ENCODE measurements at places on chromosomes 4 and X.

- H3K4me3 ChIP-seq, result no peak overlapping the region
- DNase-seq, result no peak
- H3K27ac ChIP-seq, result no peak overlapping the region
- peaks cover 4% of the 10 kb centered on the region for H3K4me1 ChIP-seq
Measured at GRCh38 chr4:21467551-21467950, 481.0 kb downstream of the KCNIP4 start.

DNA sequence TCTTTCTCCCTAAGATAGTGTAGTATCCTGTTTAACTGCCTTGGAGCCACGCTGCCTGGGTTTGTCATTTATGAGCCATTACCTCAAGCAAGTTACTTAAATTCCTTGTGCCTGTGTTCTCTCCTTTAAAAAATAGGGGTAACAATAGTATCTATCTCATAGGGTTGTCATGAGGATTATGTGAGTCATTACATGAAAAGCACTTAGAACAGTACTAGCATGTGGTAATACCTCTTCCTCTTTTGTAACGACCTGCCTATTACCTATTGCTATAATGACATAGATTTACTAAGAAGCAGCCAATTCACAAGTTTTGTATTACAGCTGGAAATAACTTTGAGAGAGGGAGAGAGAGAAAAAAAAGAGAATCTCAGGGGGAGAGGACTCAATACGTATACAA, 834.7 kb downstream of the RAPGEF2 start:
- H3K4me1 ChIP-seq, result no peaks in the 10 kb centered on the region
- H3K4me3 ChIP-seq, result no peak overlapping the region
- no peak overlapping the region for H3K27ac ChIP-seq
- H3K27me3 ChIP-seq, result no peaks in the 10 kb centered on the region

DNA sequence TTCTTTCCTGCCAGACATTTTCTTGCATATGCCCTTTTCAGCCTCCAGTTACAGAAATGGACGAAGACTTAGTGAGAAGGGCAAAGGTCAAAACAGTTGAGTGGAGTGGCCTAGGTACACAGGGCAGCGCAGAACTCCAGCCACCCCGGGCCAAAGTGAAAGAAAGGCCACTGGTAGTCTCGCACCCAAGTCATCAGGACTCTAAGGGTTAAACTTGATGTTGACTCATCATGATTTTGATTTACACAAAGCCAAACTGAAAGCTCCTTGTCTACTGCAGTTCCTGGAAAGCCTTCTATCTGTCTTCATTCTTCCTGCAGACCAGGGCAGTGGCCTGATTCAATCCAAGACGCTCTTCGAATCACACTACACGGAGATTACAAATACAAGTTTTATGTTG, 2.6 kb upstream of the IL13RA1 start:
- no peaks in the 10 kb centered on the region for H3K4me1 ChIP-seq
- H3K27me3 ChIP-seq, result no peaks in the 10 kb centered on the region
- DNase-seq, result no peak
- H3K27ac ChIP-seq, result no peak overlapping the region
- no peak overlapping the region for H3K4me3 ChIP-seq

DNA sequence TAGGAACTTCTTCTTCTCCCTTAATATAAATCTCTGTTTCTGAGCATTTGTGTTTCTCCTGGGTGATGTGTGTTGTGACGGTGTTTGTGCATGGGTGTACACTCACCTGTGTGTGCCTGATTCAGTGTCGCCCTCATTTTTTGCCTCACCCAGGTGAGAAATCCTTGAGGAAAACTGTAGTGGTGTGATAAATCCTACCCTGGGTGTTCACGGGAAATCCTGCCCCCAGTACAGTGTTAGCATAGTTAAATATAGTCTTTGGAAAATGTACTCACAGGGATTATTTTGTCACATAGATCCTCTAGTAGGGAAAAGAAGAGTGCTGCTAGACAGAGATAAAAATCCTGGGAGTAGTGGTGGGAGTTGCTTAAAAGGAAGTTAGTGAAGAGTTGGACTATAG, 291.9 kb upstream of the PITX2 start:
- no peaks in the 10 kb centered on the region for H3K27me3 ChIP-seq
- H3K4me1 ChIP-seq, result no peaks in the 10 kb centered on the region
- H3K27ac ChIP-seq, result no peak overlapping the region

DNA sequence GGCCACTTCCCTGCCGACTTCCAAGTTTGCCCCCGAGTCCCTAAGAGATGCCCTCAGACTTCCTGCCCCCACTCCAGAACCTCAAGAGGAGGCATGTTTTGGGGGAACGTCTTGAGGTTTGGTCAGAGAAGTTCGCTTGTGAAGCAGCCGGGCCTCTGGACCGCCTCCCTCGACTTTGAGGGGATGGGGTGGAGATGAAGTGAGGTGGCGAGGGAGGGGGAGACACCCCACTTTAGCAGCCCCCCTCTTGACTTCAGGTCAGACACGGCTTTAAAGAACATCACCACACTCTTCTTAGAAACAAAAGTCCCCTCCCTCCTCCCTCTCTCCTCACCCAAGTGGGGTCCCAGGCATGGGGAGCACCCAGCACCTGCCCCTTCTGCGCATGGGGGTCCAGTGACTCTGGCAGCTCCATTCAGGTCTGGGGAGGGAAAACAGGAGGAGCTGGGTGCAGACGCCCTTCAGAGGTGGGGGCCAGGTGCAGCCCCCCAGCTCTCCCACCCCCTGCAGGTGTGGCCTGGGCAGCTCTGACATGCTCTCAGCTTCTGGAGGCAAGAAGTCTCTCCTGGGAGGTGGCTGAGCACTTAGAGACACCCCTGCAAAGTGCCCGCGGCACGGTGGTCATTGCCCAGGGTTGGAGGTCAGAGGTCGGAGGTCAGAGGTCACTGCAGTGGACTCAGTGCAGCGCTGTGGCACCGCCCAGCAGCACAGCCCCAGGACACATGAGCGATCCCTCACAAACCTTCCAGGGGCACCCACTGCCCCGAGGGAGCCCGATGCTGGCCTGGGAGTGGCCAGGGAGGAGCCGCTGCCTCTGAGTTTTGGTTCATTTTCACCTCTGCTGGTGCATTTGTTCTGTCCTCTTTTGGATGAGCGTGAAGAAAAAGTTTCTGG, 108.8 kb downstream of the CPZ start:
- no peaks in the 10 kb centered on the region for H3K27me3 ChIP-seq
- H3K27ac ChIP-seq, result no peak overlapping the region
- peaks cover 19% of the 10 kb centered on the region for H3K4me1 ChIP-seq
- DNase-seq, result no peak

DNA sequence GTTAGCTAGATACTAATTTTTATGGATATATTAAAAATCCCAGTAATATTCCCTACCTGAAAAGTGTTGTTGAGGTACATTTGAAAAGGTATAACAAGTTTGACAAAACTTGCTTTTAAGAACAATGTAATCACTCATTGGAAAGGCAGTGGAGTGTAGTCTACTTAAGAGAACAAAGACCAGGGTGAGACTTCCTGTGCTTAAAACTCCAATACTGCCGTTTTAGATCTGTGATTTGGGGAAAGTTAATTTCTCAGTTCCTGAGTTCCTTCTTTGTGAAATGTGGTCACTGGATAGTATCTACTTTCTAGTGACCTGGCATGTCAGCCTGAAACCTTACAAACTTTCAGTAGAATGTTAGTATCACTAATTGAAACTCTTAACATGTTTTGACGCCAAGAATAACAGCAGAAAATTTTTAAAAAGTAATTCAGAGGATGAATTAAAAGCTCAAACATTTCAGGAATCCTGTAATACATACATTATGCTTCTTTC, 56.8 kb downstream of the PCDH7 start:
- no peak overlapping the region for H3K4me3 ChIP-seq
- H3K4me1 ChIP-seq, result no peaks in the 10 kb centered on the region
- no peak for DNase-seq
- no peaks in the 10 kb centered on the region for H3K27me3 ChIP-seq

GRCh38 chr4:39559626-39560025, 32.4 kb upstream of the UGDH start:
- no peaks in the 10 kb centered on the region for H3K27me3 ChIP-seq
- H3K36me3 ChIP-seq, result peaks cover 2% of the 10 kb centered on the region
- peak overlapping the region; percentile 96 for H3K27ac ChIP-seq
- no peak for DNase-seq
